ENCODE measurements at places on chromosomes 13 and 19.

- DNase-seq, result no peak
Measured at GRCh38 chr19:4303819-4304537, 420 bp upstream of the FSD1 start.

DNA sequence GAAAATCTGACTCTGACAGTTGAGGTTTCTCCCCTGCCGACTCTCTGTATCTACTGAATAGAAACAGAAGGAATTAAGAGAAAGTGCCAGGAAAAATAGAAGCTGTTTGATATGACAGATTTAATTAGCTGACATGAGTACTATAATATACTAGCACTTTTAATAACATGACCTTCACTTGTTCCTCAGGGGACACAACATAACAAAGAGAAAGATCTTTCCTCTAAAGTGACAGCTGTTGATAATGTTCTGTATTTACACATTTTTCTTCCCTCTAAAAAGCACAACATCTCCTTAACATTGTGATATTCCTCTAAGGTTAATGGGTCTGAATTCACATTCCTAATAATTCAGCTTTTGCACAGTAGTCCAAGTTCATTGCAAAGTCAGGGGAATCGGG is 1136.0 kb downstream of the PCDH17 start:
- DNase-seq, result no peak

GRCh38 chr19:10226376-10227025 is 4.6 kb downstream of the S1PR2 start:
- no peak for DNase-seq

GRCh38 chr13:97364031-97364430 is 69.9 kb upstream of the RAP2A start:
- no peak for DNase-seq

GRCh38 chr19:11299946-11300810 is 4.2 kb downstream of the TSPAN16 start:
- no peak for DNase-seq

GRCh38 chr19:38898788-38899446 is 501 bp downstream of the SIRT2 start:
- no peak for DNase-seq

- no peak for DNase-seq
Measured at GRCh38 chr13:94454906-94455305, 24.6 kb downstream of the DCT start.

- no peak for DNase-seq
Measured at GRCh38 chr19:39246951-39247669, 1.5 kb downstream of the IFNL4 start.

GRCh38 chr13:63551731-63552130 is 2136.1 kb upstream of the PCDH20 start:
- DNase-seq, result no peak

DNA sequence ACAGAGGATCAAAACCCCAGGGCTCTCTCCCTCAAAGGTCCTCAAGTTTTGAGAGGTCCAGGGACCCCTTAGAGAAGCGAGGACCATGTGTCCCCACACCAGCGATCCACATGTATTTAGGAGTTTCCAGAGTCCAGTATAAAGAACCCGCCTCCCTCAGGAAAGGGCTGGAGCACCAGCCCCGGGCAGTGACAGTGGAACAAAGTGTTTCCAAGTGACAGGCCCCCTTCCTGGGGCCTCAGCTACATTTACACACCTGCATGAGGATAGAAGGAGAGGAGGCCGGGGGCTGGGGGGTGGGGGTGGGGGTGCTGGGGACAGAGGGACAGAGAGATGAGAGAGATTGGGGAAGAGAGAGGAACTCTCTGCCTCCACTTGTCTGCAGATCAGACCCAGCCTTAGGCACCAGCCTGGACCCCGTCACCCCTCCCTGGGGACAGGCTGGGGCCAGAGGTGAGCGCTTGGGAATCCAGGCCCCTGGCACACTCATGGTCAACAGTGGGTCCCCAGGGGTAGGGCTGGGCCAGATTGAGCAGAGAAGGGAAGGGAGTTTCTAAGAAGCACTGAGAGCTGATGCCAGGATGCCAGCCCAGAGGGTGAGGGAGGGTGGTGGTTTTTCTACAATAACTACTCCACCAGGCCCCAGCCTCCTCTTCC is 802 bp downstream of the BCAM start:
- no peak for DNase-seq

- no peak for DNase-seq
Measured at GRCh38 chr13:88104576-88104975, 433.4 kb downstream of the SLITRK5 start.

DNA sequence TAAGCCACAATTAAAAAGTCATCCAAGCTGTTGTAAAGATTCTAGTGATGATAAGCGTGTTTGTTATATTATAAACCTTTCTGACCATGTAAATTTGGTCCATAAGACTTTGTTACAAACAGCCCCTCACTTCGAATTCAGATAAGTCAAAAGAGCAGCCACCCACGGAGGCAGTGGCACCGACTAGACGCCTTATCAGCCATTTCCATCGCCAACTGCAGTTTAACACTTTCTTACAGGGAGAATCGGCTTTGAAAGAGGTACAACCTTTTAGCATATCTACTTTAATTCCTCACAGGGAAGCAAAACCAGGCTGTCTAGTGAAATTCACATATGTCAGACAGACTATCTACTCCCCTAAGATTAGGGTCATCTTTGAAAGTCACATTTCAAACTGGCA is 47.5 kb downstream of the SOX21 start:
- no peak for DNase-seq

GRCh38 chr13:106594980-106595379 is 27.0 kb upstream of the ARGLU1 start:
- DNase-seq, result no peak

All from NCI-H2081 treated with DMSO at 0.1 percent for 48 hours (cell line).